ENCODE measurements at places on chromosomes 12 and 14.

DNA sequence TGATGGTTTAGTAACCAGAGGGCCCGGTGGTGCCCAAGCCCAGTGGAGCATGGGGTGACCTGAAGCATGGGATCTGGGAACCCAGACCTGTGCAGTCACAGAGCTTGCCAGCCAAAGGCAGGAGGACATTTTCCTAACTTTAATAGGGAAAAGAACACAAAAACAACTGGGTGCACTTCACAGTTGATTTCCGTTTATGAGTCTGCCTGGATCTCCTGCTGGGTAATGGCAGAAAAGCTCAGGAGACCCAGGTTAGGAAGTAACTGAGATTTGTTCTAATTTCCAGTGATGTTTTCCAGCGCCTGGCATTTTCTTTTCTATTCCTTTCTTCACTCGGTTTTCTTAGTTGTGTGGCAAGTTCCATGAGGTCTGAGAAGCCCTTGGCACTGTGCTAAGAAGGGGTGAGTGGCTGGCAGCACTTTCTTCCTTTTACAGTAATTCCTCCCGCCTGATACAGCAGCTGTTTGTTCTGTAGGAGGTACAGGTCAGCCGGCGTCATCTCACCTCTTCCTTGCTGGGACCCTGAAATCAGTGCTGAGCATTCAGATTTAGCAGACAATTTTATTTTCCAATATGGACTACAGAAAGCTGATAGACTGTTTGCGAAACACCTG, 5.1 kb downstream of the CACNA1C start:
- no peak for DNase-seq

DNA sequence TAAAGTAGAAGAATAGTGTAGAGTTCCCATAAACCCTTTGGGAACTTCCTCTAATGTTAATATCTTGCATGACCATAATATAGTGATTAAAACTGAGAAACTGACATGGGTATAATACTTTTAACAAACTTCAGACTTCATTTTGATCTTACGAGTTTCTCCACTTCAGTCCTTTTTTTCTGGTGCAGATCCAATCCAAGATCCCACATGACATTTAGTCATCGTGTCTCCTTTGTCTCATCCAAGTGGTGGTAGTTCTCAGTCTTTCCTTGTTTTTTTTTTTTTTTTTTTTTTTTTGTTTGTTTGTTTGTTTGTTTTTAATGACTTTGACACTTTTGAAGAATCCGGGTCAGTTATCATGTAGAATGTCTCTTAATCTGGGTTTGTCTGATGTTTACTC, 179.2 kb downstream of the CACNA1C start:
- DNase-seq = no peak

DNA sequence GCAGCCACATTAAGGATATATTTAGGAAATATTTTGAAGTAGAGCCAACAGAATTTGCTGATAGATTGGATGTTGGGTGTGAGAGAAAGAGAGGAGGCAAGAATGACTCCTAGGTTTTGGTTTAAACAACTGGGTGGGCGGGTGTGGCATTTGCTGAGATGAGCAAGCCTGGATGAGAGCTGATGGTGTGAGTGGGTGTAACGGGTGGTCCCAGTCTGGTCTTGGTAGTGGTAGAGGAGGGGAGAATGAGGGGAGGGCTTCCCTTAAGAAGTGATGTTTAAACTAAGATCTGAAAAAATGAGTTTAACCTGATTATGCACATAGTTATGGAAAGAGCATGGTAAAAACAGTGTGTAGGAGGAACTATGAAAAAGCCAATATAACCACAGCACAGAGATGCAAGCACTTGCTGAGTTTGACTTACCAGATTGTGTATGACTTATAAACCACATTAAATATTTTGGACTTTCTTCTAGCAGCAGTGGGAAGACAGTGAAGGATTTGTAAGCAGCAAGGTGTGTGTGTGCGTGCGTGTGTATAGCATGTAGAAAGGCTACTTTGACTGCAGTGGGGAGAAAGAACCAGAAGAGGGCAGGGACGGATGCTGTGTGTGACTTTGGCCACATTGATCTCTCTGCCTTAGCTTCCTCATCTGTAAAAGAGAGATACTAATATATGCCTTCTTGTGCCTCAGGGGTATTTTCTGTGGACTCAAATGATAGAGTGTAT, 139.7 kb downstream of the PRIMA1 start:
- no peak for DNase-seq

DNA sequence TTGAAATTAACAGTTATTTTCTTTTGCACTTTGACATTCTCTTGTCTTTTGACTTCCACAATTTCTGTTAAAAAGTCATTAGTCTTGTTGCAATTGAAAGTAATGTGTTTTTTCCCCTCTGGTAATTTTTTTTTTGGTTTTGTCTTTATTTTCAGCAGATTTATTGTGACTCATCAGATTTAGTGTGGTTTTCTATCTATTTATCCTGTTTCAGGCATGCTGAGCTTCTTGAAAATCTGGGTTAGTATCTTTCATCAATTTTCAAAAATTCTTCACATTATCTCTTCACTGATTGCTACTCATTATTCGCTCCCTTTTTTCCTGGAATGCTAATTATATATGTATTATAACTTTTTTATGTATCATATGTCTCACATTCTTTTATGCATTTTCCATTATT, 15.3 kb upstream of the NTF3 start:
- DNase-seq = no peak

GRCh38 chr12:30990316-30990715, 63.8 kb downstream of the TSPAN11 start:
- DNase-seq = no peak

GRCh38 chr14:96400495-96400894, 8.6 kb downstream of the AK7 start:
- DNase-seq = no peak

DNA sequence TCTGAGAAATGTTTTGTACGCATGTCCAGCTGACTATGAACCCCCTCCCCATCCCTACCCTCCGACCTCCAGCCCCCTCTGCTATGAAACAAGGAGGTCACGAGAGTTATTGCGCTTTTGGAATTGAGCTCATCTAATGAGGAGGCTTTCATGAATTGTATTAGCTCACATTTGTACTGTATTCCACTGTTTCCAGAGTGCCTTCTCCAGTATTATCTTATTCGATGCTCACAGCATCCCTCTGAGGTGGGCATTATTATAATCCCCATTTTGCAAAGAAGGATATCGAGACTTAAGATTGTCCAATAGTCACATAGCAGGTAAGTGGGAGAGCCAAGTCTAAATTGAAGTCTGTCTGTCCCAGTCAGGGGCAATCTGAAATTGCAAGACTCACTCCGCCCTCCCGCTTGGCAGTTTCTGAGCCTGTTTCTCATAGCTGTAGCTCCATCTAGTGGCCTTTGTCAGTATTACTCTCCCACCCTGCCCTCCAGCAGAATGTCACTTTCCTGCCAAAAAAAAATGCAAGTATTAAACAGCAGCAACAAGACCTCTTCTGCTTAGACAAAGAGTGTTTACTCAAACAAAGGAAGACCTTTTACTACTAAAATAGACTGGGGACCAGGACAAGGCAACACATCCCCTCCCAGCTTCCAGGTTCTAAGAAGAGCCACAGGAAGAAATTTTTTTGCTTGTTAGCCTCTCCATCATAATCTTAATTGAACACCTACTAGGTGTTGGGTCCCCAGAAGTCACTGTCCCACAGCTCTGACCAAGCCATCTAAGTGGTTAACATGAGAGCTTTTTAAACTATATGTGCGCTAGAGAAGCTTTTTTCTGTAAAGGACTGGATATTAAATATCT, 48.6 kb upstream of the TMEM233 start:
- DNase-seq = peak; percentile 16

GRCh38 chr12:120720234-120720986, 5.2 kb upstream of the ACADS start:
- no peak for DNase-seq

DNA sequence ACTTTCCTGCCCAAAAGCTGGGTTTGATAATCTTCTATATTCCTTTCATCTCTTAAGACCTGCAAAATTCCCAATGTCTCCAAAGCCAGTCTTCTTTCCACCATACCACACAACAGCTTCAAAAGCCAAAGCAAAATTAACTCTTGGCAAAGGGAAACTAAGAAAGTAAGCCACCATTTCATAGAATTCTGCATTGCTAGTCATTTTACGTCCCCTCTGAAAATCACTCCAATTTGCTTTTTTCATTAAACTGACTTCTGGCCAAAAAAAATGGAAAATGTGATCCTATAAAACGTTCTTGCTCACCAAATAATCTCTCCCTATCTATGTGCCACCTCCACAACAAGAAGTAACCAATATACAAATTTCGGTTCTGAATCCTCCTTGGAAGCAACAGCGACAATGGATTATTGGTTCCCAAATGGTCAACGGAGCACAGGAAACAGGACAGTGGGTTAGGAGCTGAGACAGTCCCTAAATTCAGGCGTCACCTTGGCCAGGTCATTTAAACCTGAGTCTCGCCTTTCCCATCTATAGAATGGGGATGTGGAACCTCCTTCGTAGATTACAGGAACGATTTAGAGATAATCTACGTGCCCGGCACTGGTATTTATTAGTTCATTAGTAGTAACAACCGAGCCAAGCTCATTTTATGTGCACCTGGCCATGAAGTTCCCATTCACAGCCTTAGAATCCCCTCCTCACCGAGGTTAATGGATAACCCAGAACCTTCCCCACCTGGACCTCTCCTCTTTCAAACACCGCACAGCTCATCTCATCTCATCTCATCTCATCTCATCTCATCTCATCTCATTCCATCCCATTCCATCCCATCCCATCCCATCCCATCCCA, 1.2 kb downstream of the NT5DC3 start:
- no peak for DNase-seq

DNA sequence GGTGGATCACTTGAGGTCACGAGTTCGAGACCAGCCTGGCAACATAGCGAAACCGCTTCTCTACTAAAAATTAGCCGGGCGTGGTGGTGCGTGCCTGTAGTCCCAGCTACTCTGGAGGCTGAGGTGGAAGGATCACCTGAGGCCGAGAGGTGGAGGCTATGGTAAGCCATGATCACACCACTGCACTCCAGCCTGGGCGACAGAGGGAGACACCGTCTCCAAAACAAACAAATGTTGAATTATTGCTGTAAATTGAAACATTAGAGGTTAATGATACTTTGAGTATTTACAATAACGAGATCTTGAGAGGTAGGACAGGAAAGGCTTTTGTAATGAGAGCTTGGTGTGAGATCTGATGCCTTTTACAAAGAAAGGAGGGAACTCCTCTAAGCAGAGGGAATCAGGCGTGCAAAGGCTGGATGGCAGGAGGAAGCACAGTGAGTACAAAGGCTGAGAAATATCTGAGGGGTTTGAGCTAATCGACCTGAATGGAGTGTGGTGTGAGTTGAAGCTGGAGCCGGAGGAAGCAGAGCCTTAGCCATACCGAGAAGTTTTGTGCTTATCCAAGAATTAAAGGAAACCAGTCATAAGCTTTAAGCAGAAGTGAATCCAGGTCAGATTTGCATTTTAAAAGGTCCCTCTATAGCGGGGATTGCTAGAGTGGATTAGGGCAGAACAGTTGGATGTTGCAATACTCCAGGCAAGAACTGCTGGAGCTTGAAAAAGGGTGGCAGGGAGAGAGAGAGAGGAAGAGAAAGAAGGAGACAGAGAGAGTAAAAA, 1.1 kb downstream of the RHNO1 start:
- DNase-seq = no peak

DNA sequence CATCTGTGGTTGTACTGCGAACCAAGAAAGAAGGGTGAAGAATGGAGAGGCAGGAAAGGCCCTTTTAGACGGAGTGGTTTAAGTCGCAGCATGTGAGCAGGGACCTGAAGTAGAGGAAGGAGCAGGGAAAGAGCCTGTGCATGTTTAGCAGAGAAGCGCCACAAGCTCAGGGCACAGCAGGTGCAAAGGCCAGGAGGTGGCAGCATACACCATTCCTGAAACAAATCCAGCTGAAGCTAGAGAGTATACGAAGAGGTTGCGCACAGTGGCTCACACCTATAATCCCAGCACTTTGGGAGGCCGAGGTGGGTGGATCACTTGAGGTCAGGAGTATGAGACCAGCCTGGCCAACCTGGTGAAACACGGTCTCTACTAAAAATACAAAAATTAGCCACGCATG, 49.9 kb downstream of the HELB start:
- no peak for DNase-seq

DNA sequence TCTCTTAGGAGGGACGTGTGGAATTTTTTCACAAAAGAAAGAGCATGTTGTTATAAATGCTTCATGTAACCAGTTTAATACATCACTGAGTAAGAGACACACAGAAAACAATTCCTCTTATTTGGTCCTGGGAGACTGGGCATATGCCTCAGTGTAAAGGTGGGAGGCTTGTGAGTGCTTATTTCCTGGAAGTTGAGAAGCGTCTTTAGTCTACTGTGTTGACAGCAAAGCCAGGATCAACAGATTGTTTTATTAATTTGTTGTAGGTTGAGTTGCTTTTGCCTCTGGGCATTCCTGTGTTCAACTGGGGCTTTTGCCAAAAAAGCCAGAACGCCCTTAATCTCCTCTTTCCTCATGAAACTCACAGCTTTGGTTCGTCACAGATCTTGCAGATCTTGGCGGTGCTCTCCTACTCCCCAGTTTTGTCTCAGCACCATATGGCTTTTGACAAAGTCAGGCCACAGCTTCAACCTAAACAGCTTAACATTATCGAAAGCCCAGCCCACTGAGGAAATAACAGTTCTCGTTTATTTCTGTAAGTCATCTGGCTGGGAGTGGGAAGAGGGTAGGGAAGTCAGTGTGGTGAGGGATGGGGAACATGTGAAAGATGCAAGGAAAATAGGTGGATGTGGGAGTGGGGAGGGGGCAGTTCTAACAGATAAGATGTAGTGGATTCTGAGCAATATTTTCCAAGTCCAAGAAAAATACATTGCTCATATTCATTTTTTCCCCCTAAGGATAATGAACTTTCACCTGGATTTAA, 227.2 kb downstream of the DACT1 start:
- peak; percentile 88 for DNase-seq

DNA sequence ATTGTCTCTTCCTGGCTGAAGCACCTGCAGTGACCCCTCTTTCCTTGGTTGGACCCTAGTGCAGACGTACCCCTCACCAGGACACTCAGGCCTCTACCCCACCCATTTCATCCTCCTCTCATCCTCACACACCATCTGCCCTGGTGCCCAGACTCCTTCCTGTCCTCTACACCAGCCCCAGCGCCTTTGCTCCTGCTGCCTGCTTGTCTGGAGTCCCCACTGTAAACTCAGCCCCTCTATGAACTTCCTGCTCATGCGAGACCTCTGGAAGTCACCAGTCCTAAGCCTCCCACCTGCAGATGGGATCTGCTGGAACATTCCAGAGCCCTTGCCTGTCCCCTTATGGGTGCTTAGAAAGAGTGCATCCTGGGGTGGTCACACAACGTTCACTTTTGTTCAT, 242.5 kb downstream of the ADGRD1 start:
- no peak for DNase-seq

DNA sequence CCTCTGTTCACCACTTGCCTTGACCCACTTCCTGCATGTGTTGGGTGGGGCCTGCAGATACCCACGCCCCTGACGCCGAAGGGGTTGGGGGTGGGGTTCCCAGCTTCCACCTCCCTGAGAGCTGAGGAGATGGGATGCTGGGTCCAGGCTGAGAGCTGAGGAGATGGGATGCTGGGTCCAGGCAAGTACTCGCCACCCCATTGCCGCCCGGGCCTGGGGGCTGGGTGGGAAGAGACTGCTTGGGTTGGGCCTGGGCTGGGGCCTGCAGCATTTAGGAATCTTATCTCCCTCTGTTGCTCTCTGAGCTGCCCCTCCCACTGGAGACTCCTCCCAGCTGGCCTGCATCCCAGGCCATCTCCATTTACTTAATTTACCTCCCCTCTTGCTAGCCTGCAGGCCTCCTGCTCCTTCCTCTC, 17.4 kb downstream of the TEAD4 start:
- no peak for DNase-seq

- no peak for DNase-seq
Observed at GRCh38 chr12:57469296-57470164, 9.9 kb downstream of the GLI1 start.
